ENCODE measurements at places on chromosomes 12 and 14. TPM values are rescaled to one million over a fixed set of nuclear protein-coding genes. Genes with fewer than 3 reads are reported as not detected.

- no peak for DNase-seq
Measured at GRCh38 chr12:120062976-120063579, 53.5 kb downstream of the RAB35 start.

GRCh38 chr12:7637615-7638014, 28.1 kb downstream of the APOBEC1 start:
- no peak for DNase-seq

DNA sequence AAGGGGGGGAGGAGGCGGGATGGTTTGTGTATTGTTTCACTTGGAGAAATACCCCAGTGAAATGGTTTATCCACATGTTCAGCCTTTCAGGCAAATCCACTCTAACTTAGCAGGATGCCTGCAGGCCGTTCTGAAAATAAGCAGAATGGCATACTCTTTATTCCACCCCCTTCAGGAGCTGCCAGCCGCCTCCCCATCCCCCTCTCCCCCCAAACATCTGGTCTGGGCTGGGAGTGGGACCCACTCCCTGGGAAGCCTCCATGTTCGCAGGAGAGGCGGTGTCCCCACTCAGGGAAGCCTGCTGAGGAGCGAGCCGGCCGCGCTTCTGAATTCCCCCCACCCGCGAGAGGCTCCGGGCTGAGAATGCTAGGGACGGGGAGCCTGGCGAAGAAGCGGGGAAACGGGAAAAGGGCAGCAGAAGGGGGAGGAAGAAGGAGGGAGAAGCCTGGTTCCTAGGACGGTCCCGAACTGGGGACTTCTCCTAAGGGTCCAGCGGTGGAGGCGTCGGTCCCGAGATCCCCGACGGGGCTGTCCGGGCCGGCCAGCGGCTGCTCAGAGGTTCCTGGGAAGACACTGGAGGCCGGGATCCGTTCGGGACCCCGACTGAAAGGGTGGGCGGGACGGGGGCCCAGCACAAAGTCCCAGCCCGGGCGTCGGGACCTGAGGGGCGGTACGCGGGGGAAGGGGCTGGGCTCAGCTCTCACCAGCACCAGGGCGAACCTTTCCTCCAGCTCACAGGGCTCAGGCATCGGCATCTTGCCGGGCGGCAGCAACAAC, 666 bp downstream of the FMNL3 start:
- peak; percentile 56 for DNase-seq

DNA sequence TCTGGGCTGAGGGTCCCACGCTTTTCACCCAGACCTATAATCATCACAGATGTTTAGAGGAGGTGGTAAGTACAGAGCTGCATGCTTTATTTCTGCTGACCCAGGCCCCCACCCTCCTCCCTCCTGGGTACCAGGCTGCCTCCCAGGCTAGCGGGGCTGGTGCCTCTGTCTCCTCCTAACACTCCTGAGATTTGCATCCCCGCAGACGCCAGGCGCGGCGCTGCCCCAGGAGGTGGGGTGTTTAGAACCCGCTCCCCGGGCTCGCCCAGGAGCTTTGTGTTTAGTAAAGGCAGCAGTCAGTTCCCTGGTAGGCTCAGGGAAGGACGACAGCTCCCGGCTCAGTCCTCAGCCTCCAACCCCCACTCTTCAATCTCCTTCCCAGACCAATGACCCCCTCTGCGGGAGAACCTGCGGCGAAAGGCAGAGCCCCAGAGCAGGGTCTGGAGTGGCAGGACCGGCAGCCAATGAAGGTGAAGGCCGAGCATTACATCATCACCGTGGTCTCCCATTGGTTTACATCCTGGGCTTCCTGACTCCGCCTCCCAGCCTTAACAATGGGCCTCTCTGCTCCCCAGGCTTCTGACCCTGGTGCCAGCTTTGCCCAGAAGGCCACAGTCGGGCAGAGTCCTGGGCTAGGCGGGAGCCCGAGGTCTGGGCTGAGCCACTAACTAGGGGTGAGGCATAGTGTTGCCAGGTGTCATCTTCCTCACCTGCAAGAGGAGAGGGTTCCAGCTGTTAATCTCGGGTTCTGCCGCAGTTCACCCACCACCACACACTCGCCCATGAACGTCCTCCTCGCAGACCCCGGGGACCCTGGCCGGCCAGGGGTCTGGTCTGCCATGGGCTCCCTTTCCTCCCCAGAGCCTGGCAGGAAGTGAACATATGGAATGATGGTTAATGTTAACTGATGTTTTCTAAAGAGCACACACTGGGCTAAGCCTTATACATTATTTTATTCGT, 57.5 kb downstream of the CALM1 start:
- peak; percentile 83 for DNase-seq

DNA sequence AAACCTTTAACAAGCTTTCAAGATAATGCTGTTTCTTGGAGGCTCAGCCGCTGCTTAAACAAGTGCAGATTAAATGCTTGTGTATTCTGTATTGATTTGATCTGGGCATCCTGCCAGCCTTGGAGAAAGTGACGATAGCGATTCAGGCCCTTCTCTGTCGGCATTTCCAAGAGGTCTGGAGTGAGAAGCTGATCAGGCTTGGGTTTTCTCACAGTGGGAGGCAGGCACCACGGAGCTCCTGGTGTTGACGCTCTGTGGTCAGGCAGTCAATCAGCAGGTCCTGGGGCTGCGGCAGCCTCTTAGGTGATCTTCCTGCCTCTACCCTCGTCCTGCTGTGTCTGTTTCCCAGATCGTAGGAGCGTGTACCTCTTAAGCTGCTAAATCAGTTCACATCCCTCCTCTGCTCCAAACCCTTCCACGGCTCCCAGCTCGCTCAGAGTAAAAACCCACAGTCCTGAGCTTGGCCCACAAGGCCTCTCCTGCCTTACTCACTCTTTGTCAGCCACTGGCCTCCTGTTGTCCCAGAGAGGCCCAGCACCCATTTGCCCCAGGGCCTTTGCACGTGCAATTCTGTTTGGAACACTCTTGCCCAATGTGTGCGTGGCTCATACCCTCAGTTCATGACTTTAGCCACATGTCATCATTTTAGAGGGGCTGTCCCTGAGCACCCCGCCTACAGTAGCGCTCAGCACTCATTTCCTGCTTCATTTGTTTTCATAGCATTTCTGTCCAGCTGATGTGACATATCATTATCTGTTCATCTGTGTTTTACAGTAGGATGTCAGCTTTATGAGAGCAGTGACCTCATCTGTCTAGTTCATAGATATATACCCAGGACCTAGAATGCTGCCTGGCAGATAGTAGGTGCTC, 155.4 kb downstream of the AACS start:
- no peak for DNase-seq

GRCh38 chr14:56590535-56590960, 10.9 kb downstream of the TMEM260 start:
- DNase-seq: peak; percentile 40

GRCh38 chr14:33914676-33915516, 36.0 kb downstream of the EGLN3 start:
- no peak for DNase-seq

DNA sequence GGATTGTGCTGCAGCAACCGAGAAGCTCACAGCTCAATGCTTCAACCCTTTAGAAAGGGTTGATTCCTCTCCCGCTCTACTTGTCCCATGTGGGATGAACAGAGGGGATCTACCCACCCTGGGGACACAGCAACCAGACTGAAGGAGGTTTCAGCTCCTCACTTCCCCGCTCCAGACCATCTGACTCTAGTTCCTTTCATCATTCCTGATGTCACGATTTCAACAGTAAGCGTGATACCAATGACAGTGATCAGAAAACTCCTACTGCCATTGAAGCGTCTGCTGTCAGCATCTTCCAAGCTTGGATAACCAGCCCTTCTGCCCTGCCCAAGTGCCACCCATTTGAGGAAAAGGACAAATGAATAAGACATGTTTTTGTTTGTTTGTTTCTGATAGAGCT, 14.3 kb downstream of the SERPINA1 start:
- DNase-seq: no peak

GRCh38 chr14:95227279-95227860, 70.0 kb upstream of the DICER1 start:
- no peak for DNase-seq

DNA sequence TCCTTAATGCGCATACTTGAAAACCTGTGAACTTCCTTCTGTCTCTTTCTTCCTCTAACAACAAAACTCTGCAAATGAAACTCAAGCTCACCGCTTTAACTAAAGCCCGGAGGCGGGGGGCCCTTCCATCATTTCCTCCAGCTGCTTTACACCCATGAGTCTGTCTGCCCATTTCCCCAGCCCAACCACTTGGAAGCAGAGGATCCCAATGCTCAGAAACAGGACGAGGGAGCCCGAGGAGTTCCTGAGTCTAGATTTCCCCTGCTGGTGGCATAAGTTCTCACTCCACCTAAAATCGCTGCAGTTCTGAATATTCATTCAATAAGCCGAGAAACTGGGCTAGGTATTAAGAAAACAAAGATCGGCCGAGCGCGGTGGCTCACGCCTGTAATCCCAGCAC, 30.8 kb downstream of the GPR19 start:
- no peak for DNase-seq

DNA sequence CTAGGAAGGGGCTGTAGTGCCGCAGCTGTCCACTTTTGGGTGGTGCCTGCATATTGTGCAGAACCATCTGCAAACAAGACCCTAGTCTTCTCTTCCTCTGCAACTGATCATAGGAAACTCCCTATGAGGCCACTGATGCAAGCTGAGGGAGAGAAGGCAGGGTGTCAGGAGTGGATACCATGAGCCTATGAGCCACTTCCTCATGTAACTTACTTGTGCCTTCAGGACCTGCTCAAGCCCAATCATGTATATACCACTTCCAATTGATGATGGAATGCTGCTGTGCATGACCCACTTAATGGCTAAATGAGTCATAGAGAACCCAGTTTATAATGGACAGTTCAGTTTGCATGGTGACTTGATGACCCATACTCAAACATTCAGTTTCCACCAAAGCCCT, 107.9 kb downstream of the ALG10B start:
- no peak for DNase-seq

- DNase-seq: no peak
Measured at GRCh38 chr12:40733871-40734270, 41.6 kb downstream of the CNTN1 start.

Gene HOXC4
- not detected for total RNA-seq

Gene RNF34
- 19.2 TPM for total RNA-seq

Gene NFYB
- total RNA-seq: 39.1 TPM

Gene IL26
- total RNA-seq: not detected

Gene PIK3C2G
- total RNA-seq: not detected

Gene PSEN1
- 21.5 TPM for total RNA-seq

Gene KRT78
- not detected for total RNA-seq

Gene SNAPC1
- total RNA-seq: 13.7 TPM

Measured in Right ventricle myocardium superior (tissue), 1 donor.